GM12865 (cell line): ENCODE measurements at places on chromosomes 7 and 10.
A peak's percentile ranks its signal among the peaks of the same experiment; 100 is the strongest.

GRCh38 chr7:70595755-70596597, 536.0 kb upstream of the GALNT17 start:
- DNase-seq: peak; percentile 75

DNA sequence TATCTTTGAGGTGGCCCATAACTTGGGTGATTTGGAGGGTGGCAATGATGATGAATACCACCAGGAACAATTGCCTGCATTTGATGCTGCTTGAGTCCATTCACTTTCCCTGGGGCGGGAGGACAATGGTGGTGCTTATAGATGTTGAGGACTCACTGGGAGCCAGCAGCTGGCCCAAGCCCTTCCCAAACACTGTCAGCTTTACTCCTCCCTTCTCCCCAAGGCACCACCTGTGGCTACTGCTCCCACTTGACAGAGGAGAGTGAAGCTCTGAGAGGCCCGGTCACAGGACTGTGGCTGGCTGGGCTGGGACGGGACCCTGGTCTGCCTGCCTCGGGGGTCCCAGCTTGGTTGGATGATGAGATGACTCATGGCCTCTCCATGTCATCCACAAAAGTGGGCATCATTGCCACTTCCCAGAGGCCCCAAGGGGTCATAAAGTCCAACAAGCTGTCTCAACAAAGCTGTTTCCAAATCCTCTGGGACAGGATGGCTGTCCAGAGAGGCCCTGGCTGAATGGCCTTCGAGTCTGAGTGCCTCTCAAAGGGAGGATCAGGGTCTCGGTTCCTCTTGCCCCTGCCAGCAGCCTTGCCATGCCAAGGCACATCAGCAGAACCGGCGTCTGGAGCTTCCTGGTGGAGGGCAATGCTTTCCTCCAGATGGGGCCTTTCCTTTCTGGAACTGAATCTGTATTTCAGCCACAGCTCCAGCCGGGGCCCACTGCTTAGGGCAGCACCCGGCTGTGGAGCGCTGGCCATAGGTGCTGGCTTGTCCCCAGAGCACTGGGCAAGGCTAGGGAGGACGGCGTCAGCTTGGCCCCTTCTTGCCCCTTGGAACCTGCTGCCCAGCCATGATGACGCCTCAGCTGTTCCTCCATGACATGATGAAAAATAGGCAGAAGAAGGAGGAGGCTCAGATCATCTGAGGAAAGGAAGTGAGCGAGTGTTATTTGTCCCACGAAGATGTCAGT, 47.0 kb upstream of the PLEKHA1 start:
- no peak for DNase-seq

DNA sequence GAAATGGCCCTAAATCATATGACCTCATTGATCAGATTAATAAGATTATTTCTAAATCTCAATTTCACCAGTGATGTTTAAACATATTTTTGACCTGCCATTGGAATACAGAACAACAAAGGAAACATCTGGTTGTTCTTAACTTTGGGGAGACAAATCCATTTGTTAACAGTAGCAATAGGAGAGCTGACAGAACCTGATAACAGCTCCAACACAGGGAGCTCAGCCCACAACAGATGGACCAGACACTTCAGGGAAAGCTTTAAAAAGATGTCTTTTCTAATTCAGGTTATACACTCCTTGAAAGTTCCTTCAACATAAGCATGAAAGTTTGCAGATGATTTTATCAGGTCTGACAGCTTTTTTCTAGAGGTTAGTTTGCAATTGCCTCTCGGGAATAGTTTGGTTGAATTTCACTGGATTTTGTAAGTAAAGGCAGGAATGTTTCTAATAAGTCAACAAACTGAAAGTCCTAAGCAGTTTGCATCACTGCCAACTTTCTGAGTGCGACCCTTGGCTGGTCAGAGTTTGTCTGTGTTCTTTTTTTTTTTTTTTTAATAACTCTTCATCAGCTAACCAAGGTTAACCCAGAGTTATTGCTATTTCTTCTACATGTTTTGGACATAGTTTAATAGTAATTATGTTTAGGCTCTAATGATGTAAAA, 6.5 kb upstream of the MET start:
- no peak for DNase-seq

DNA sequence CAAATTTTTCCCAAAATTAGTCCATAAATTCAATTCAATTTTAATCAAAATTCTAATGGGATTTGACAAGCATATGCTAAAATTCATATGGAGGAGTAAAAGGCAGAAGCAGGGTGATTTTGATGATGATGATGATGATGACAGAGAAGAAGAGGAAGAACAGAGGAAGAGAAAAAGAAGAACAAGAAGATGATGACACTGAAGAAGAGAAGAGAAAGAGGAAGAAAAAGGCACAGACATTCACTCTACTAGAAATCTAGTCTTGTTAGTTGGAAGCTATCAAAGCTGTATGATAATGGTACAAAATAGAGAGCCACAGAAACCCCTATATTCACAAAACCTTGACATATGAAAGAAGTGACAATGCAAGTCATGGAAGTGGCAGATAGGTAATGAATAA, 157.9 kb downstream of the ELMO1 start:
- DNase-seq: no peak

- DNase-seq: no peak
Observed at GRCh38 chr10:17066000-17066399, 63.6 kb downstream of the CUBN start.

DNA sequence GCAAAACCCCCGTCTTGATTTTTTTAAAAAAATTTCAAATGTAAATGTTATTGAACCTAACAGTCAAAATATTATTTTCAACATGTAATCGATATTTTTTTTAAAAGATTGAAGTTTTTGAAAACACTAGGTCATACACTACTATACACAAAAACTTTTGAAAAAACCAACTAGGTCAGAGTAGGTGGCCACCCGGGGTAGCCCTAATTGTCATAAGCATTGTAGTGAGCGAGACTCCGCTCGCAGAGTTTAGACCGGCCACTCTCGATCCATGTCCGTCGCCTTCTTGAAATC, 417 bp downstream of the RFC2 start:
- no peak for DNase-seq

- DNase-seq: no peak
Observed at GRCh38 chr10:27564398-27564797, 60.3 kb downstream of the RAB18 start.

DNA sequence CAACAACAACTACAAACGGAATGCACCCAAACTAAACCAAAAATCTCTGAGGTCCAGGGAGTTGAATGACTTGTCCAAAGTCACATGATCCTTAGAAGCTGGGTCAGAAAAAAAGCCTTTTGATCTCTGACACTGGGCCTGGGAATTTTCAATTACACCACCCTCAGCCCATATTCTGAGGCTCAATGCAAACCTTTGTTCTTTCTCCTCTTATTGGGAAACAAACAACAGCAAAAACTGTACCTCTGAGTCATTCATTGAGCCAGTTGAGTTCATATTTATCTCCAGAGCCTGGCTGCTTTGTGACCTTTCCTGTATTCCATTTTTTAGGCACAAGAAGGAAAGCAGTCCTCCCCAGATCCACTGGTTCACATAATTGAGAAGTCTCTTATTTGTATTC, 51.2 kb upstream of the SORCS1 start:
- DNase-seq: no peak

DNA sequence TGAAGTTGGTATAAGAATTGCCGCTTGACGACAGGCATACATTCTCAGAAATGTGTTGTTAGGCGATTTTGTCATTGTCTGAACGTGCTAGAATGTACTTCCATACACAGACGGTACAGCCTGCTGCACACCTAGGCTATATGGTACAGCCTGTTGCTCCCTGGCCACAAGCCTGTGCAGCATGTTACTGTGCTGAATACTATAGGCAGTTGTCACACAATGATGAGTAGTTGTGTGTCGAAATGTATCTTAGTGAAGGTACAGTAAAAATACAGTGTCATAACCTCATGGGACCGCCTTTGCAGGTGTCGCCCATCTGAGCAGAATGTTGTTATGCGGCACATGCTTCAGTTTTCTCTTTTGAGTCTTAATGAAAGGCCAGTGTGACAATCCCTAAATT, 66.5 kb downstream of the SHH start:
- DNase-seq: no peak
